GM12878 (cell line): ENCODE measurements at places on chromosomes 6 and 20.

DNA sequence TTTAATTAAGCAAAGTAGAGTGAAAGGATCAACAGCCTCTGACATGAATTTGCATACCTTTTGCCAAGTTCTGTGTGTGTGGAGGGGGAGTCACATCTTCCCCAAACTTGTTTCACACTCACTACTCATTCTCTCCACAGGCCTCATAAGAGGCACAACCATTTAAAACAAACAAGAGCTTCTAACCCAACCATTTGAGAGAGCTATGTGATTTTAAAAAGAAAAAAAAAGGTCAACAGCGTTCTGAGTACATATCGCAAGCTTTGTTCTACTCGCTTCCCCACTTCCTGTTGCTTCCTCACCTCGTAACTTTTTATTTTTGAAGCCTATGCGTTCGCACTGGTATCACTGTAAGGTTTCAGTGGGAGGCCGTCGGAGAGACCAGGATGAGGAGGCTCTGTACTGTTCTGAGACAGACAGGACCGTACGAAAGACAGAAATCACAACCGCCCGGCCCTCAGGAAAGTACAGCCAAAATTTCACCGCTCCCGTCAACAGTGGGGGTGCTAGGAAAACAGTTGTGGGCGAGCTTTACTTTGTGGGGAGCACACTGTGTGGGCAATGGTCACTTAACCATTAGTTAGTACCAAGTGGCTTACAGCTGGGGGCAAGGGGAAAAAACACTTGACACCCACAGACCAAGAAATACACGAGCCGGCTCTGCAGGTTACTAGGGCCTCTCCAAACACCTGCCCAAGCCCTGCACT is 61.3 kb downstream of the TRERF1 start:
- DNase-seq = no peak

DNA sequence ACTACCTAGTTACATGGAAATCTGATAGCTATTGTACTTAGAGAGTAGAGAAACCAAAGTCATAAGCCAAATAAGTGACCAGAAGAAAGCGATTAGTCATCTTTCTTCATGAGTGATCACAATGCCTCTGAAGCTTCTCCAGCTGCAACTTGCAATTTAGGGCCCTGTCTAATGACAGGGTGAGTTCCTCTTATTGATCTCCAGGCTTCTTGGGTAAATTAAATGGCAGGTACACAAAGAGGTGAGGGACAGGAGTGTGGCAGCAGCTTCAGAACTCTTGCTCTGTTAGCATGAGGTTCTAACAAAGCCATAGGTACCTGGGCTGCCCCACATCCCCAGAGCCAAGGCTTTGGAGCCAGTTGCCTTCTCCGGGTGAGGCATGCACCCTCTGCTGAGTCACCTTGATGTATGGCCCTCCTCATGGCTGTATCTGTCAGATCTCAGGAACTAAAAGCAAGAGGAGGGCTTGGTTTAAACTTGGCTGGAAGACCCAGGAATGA is 60.8 kb downstream of the PRDM1 start:
- DNase-seq = no peak

DNA sequence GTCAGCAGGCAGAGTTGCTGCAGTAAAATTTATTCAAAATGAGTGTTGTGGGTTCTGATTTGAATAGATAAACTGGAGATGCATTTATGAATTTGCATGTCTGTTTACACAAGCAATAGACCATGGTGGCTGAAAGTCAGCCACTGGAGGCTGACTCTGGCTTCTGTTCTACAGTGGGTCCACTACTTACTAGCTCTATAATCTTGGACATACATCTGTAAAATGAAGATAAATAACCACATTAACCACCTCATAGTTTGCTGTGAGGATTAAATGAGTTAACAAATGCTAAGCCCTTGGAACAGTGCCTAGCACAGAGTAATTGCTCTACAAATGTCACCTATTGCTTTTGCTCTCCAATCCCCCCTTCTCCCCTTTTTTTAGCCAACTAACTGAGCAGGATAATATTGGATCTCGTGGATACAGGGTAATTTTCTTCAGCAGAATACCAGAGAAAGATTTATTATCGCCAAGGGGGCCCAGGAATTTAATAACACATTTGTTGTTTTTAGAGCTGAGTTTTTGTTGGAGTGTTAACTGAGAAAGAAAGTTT is 1.4 kb upstream of the PM20D2 start:
- no peak for DNase-seq

GRCh38 chr20:54026295-54027064 is 43.9 kb downstream of the BCAS1 start:
- DNase-seq = no peak

DNA sequence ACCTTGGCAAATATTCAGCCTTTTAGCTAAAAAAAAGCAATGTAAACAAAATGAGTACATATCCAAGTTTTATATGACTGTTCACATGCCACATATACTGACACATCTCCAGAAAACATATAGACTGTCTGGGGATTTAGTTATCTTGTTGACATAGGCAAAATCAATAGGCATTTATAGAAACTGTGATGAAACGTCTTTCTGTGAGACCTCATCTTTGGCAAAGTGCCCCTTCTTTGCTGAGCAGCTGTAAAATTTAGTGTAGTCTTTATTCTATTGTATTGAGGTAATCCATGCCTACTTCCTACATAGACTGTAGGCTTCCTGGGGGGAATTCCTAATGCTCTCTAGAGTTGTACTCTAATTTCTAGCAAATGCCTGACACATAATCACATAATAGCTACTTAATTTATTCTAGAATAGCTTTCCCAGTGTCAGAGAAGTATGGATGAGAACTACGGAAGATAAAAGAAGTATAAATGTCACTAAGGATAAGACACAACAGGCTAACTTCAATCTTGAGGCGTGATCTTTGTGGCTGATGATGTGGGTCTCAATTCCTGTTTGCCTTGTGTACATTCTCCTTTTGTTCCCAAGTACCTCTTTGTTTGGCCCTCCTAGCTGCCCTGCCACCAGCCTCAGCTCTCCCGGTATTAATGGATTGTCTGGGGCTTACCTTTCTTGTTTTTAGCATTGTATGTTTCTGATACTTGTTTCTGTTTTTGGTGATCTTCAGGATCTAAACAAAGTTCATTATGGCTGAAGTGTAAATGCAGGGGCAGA is 30.6 kb downstream of the PTCHD4 start:
- no peak for DNase-seq

- DNase-seq = no peak
Measured at GRCh38 chr6:108277831-108278230, 17.0 kb upstream of the SNX3 start.
